ENCODE measurements at places on chromosomes 7 and 10. TPM values are rescaled to one million over a fixed set of nuclear protein-coding genes. Genes with fewer than 3 reads are reported as not detected.

The TLX1 gene
- not detected for total RNA-seq

DNA sequence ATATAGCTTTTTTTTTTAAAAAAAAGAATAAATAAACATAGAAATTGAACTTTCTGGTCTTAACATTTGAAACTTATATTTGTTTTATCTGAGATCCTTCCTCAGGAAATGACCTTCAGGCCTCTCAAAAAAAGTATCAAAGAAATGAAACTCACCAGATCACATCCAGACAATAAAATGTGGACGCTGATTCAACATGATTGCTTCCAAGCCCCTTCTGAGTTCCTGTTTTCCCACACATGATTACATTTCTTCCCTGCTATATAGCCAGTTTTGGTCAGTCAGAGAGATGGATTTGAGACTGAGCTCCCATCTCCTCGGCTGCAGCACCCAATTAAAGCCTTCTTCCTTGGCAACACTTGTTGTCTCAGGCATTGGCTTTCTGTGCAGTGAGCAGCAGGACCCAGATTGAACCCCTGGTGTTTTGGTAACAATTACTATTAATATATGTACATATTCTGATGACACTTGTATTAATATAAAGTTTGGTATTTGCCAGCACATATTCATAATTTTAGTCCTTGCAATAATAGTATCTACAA lies 21.8 kb upstream of the SVIL start:
- no peak overlapping the region for H3K4me3 ChIP-seq
- DNase-seq: no peak
- H3K27ac ChIP-seq: no peak overlapping the region

GRCh38 chr10:67098461-67098860 lies 172.6 kb downstream of the LRRTM3 start:
- no peaks in the 10 kb centered on the region for H3K27me3 ChIP-seq
- DNase-seq: no peak
- no peak overlapping the region for H3K27ac ChIP-seq
- no peaks in the 10 kb centered on the region for H3K36me3 ChIP-seq
- H3K4me1 ChIP-seq: no peaks in the 10 kb centered on the region

GRCh38 chr10:128003521-128003920 lies 96.6 kb downstream of the PTPRE start:
- H3K4me3 ChIP-seq: no peak overlapping the region
- H3K27ac ChIP-seq: no peak overlapping the region
- H3K36me3 ChIP-seq: no peaks in the 10 kb centered on the region
- peaks cover 23% of the 10 kb centered on the region for H3K4me1 ChIP-seq
- H3K27me3 ChIP-seq: no peaks in the 10 kb centered on the region
- no peak for DNase-seq

The CYP3A7 gene
- total RNA-seq: 1.6 TPM

The MYL10 gene
- not detected for total RNA-seq

- H3K4me3 ChIP-seq: no peak overlapping the region
- H3K36me3 ChIP-seq: no peaks in the 10 kb centered on the region
- H3K27ac ChIP-seq: peak overlapping the region; percentile 72
- H3K4me1 ChIP-seq: peaks cover 14% of the 10 kb centered on the region
- no peak for DNase-seq
Observed at GRCh38 chr10:3452683-3453361, 280.2 kb upstream of the PITRM1 start.

DNA sequence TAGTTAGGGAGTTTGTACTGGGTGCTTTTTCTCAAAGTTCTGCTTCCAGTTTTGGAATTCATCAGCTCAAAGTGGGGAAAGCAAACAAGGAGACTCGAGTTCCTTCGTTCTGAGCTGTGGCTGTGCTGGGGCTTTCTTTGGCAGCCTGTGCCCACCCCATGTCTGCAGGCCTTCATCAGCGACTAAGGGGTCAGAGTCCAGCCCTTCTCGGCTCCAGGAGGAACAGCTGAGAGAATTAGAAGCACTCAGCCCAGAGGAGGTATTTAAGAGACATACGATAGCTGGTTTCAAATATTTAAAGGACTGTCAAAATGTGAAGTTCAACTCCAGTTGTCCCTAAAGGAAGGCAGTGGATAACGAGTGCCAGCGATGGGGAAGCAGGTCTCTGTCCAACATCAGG lies 41.3 kb downstream of the SH3PXD2A start:
- H3K36me3 ChIP-seq: no peaks in the 10 kb centered on the region
- peaks cover 10% of the 10 kb centered on the region for H3K4me1 ChIP-seq
- H3K27ac ChIP-seq: no peak overlapping the region

DNA sequence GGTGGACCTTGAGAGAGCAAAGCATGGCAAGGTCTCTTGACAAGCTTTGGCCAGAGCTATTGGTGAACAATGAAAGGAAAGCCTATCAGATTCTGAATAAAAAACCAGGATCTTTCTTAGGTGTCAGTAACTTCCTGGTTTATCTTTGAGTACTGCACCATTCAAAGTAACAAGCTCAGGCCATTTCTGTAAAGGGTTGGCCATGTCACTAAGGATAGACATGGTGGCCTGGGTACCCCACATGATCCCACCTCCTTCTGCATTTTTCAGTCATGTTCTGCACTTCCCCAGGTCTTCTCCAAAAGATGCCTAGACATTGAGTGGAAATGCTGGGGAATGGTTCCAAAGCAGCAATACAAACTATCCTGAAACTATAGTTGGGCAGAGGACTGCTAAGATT lies 242.0 kb downstream of the ARHGAP12 start:
- no peak overlapping the region for H3K27ac ChIP-seq
- no peak for DNase-seq
- H3K27me3 ChIP-seq: no peaks in the 10 kb centered on the region
- H3K36me3 ChIP-seq: no peaks in the 10 kb centered on the region
- no peak overlapping the region for H3K4me3 ChIP-seq
- no peaks in the 10 kb centered on the region for H3K4me1 ChIP-seq

- H3K4me1 ChIP-seq: no peaks in the 10 kb centered on the region
- no peak overlapping the region for H3K4me3 ChIP-seq
Observed at GRCh38 chr7:77631820-77632219, 64.4 kb upstream of the RSBN1L start.

- H3K27me3 ChIP-seq: no peaks in the 10 kb centered on the region
- H3K4me3 ChIP-seq: peak within 1 kb of the TSS; percentile 10
- peak; percentile 90 for DNase-seq
- peak within 1 kb of the TSS; percentile 19 for H3K27ac ChIP-seq
- no peaks in the 10 kb centered on the region for H3K4me1 ChIP-seq
Observed at GRCh38 chr7:1555813-1556543, at the start of gene TMEM184A. Gene TMEM184A (minus strand): TSS chr7:1556205. CDS start chr7:1555484, 721 bp downstream.

The C10orf95 gene
- total RNA-seq: 3.1 TPM

- no peak overlapping the region for H3K27ac ChIP-seq
- peak; percentile 74 for DNase-seq
Observed at GRCh38 chr7:156993021-156993924, 17.2 kb downstream of the MNX1 start.

- no peaks in the 10 kb centered on the region for H3K27me3 ChIP-seq
- H3K4me1 ChIP-seq: no peaks in the 10 kb centered on the region
- H3K36me3 ChIP-seq: no peaks in the 10 kb centered on the region
- no peak overlapping the region for H3K4me3 ChIP-seq
Observed at GRCh38 chr7:71182438-71182935, 50.5 kb downstream of the GALNT17 start.

The PNLIPRP2 gene
- not detected for total RNA-seq

GRCh38 chr7:66043681-66044497 lies 31.7 kb upstream of the ASL start:
- DNase-seq: peak; percentile 88
- peak overlapping the region; percentile 72 for H3K27ac ChIP-seq
- peak overlapping the region; percentile 54 for H3K4me3 ChIP-seq

The OR2A12 gene
- total RNA-seq: not detected

- no peak for DNase-seq
- H3K27me3 ChIP-seq: no peaks in the 10 kb centered on the region
- H3K36me3 ChIP-seq: peaks cover 96% of the 10 kb centered on the region
- no peaks in the 10 kb centered on the region for H3K4me1 ChIP-seq
- no peak overlapping the region for H3K27ac ChIP-seq
- no peak overlapping the region for H3K4me3 ChIP-seq
Observed at GRCh38 chr10:125756196-125756595, 19.4 kb downstream of the MMP21 start.

DNA sequence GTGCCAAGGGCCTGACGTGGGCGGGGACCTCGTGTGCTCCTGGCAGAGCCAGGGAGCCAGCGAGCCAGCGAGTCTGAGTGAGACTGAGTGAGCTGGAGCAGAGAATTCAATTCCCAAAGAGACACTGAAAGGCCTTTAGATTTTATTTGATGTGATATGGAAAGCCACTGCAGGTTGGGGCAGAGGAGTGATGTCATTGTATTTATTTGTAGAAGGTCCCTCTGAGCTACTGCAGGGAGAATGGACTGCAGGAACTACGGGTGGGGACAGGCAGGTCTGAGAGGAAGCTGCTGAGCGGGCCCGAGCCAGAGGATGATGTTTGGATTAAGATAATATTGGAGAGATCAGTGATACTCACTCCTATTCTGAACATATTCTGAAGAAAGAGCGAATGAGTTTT lies 445.8 kb upstream of the ANKRD30A start:
- no peak overlapping the region for H3K27ac ChIP-seq
- no peaks in the 10 kb centered on the region for H3K36me3 ChIP-seq
- H3K4me3 ChIP-seq: no peak overlapping the region
- no peaks in the 10 kb centered on the region for H3K4me1 ChIP-seq
- DNase-seq: no peak
- no peaks in the 10 kb centered on the region for H3K27me3 ChIP-seq

DNA sequence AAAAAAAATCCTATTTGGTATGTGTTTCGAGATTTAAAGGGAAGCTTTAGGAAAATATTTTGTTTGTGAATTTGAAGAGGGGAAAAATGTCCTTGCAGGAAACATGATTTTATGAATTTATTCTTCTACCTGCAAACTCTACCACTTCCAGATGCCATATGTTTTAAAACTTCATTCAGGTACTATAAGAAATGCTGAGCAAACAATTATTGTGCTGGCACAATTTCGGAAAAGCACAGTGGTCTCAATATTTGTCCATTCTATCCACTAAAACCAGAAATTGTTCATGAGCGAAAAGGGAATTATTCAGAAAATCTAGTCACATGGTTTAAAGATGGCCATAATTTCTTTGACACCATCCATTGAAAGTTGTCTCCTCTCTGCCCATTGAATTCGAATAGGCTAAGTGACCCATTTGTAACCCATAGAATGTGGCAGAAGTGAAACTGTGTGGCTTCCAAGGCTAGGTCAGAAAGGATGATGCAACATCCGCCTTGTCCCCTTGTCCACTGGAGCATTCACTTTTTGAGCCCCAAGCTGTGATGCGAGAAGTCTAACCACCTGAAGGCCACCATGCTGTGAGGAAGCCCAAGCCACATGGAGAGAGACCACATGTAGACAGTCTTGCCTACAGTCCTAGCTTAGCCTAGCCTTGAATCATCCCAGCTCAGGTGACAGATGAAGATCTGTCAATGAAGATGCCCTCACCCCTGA lies 189.8 kb upstream of the PRKCQ start:
- no peak for DNase-seq
- no peaks in the 10 kb centered on the region for H3K27me3 ChIP-seq
- H3K4me1 ChIP-seq: no peaks in the 10 kb centered on the region
- no peaks in the 10 kb centered on the region for H3K36me3 ChIP-seq
- H3K27ac ChIP-seq: no peak overlapping the region

- H3K27ac ChIP-seq: no peak overlapping the region
- peaks cover 29% of the 10 kb centered on the region for H3K36me3 ChIP-seq
- no peaks in the 10 kb centered on the region for H3K4me1 ChIP-seq
Observed at GRCh38 chr7:135414850-135415439, 95.0 kb downstream of the CNOT4 start.

The PVRIG gene
- total RNA-seq: 1.4 TPM

- DNase-seq: no peak
- peak overlapping the region; percentile 39 for H3K27ac ChIP-seq
- H3K4me1 ChIP-seq: no peaks in the 10 kb centered on the region
- no peaks in the 10 kb centered on the region for H3K36me3 ChIP-seq
- H3K27me3 ChIP-seq: no peaks in the 10 kb centered on the region
Observed at GRCh38 chr7:143416565-143417149, 8.0 kb upstream of the EPHA1 start.

The UTF1 gene
- not detected for total RNA-seq

- no peaks in the 10 kb centered on the region for H3K36me3 ChIP-seq
- no peak overlapping the region for H3K4me3 ChIP-seq
- H3K27me3 ChIP-seq: no peaks in the 10 kb centered on the region
- DNase-seq: no peak
- H3K4me1 ChIP-seq: peaks cover 8% of the 10 kb centered on the region
Observed at GRCh38 chr10:102718220-102718619, 3.8 kb downstream of the SFXN2 start.

GRCh38 chr10:77391605-77392235 lies 245.9 kb downstream of the KCNMA1 start:
- H3K4me3 ChIP-seq: no peak overlapping the region
- H3K27me3 ChIP-seq: no peaks in the 10 kb centered on the region
- H3K36me3 ChIP-seq: no peaks in the 10 kb centered on the region
- H3K27ac ChIP-seq: no peak overlapping the region

GRCh38 chr7:79406371-79406770 lies 47.1 kb downstream of the MAGI2 start:
- no peak overlapping the region for H3K27ac ChIP-seq
- peaks cover 3% of the 10 kb centered on the region for H3K4me1 ChIP-seq
- no peaks in the 10 kb centered on the region for H3K27me3 ChIP-seq
- no peak overlapping the region for H3K4me3 ChIP-seq
- H3K36me3 ChIP-seq: no peaks in the 10 kb centered on the region

DNA sequence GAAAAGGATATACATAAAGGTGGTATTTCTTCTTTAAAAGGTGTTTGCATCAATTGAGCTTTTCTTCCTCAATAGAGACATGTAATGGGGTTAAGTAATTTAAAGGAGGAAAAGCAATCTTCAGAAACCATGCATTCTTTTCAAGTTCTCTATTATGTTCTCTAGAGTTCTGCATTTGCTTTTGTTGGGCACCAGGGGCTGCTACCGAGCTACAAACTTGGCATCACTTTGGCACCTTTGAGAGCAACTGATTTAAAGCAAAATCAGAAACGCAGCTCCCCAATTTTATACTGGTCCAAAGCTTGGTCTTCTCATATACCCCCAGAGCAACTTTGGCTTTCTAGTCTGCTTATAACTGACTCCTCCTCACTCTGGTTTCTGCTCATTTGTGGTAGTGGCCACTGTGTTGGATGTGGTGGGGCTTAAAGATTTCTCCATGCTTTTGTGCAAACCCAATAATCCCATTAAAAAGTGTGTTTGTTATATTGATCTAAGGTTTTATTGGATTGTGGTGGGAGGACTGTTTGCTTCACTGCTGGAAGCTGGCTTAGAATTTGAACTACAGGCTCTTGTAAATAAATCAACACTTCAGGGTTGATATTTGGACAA lies 712.1 kb downstream of the PHTF2 start:
- H3K27ac ChIP-seq: no peak overlapping the region
- no peaks in the 10 kb centered on the region for H3K4me1 ChIP-seq
- no peak overlapping the region for H3K4me3 ChIP-seq
- H3K36me3 ChIP-seq: no peaks in the 10 kb centered on the region
- no peak for DNase-seq

DNA sequence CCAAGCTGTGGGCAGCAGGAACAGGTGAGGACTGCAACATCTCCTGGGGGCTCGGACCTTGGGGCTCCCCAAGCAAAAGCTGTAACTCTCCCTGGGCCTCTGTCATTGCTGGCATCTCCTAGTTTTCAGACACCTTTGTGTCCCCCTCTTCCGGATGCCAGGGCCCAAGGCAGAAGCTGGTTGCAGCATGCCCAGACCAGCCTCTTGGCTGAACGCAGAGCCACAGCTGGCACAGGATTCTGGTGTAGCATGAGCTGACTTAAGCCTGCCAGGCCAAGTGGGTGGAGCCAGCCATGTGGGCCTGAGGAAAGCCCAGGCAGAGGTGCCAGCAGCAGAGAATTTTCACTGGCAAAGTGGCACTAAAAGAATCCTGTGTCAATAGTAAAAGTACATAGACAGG lies 43.5 kb downstream of the ZWINT start:
- no peaks in the 10 kb centered on the region for H3K27me3 ChIP-seq
- DNase-seq: no peak
- no peak overlapping the region for H3K4me3 ChIP-seq
